ENCODE measurements at places on chromosomes 1 and 21. TPM values are rescaled to one million over a fixed set of nuclear protein-coding genes. Genes with fewer than 3 reads are reported as not detected.

DNA sequence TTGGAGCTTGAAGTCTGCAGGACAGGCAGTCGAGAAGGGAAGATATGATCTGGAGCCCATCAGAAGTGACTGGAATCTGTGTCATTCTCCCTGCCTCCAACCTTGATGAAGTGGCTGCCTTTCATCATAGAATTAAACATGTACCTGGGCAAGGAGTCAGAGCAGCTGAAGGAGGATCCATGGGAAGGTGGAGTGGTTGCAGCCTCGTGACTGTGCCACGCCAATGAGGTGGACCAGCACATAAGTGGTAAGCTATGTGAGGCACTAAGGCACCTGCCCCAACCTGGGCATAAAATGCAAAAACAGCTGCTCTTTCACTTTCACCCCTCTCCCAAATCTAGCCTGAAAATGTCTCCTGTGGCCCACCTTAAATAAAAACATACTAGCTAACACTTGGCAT lies 7.3 kb downstream of the SLC22A15 start:
- H3K27ac ChIP-seq = no peak overlapping the region
- no peaks in the 10 kb centered on the region for H3K4me1 ChIP-seq
- H3K27me3 ChIP-seq = peaks cover 2% of the 10 kb centered on the region
- H3K36me3 ChIP-seq = no peaks in the 10 kb centered on the region

GRCh38 chr1:30894508-30894973 lies 14.0 kb downstream of the SDC3 start:
- H3K27ac ChIP-seq = no peak overlapping the region
- no peaks in the 10 kb centered on the region for H3K4me1 ChIP-seq
- H3K4me3 ChIP-seq = no peak overlapping the region
- DNase-seq = no peak
- no peaks in the 10 kb centered on the region for H3K27me3 ChIP-seq

DNA sequence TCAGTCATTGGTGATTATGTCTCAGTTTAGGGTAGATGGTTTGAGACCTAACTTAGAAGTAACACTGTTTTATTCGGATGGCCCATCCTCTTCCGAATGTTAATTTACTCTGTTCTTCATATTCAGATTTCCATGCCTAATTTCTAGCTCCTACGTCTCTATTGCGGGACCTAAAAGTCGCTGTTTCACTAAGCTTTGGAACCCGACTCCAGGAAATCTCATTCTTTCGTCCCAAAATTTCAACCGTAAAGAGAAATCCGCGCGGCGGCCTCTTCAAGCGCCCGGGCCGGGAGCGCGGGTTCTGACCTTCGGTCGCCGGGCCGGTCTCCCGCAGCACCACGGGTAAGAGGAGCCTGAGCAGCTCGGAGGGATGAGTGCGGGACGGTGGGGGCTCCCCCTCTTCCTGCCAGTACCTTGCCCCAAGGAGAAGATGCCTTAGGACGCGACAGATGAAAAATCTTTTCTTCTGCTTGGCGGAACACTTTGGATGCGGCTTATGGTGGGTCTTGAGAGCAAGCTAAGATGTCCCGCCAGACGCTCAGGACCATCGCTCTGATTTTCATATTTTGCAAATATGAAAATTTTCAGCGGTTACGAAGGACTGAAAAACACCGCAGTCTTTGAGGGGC lies 128.7 kb downstream of the PPIAL4G start:
- DNase-seq = no peak
- no peaks in the 10 kb centered on the region for H3K36me3 ChIP-seq
- no peak overlapping the region for H3K27ac ChIP-seq
- H3K4me3 ChIP-seq = no peak overlapping the region

- no peak for DNase-seq
- peaks cover 5% of the 10 kb centered on the region for H3K27me3 ChIP-seq
- H3K4me3 ChIP-seq = no peak overlapping the region
- H3K36me3 ChIP-seq = no peaks in the 10 kb centered on the region
Observed at GRCh38 chr1:172704420-172705210, 45.7 kb downstream of the FASLG start.

DNA sequence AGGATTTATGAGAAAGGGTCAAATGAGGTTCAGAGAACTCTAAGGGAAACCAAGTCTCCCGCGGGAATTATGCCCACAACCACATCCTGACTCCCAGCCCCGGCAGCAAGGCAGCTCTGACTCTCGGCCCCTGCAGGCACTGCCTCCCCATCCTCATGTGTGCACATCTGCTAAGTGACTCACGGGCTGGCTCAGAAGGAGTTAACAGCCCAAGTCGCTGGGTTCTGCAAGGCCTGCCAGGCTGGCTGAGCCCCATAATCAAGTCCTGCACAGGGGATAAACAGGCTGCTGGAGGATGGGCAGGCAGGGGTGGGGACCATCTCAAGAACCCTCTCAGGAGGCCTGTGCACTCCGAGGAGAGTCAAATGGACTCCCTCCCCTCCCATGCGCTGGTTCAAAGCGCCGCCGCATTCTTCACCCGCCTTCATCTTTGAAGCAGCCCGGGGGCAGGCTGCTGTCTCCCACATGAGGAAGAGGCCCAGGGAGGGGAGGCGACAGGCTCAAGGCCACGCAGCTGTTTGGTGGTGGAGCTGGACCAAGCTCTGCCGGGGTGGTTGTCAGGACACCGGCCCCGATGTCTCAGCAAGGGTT lies 344.3 kb downstream of the MATN1 start:
- H3K27me3 ChIP-seq = no peaks in the 10 kb centered on the region
- 0 out of 2 replicates have a peak, but pooled peaks cover 2% of the 10 kb centered on the region for H3K4me1 ChIP-seq

- H3K4me1 ChIP-seq = no peaks in the 10 kb centered on the region
- H3K27me3 ChIP-seq = no peaks in the 10 kb centered on the region
- H3K27ac ChIP-seq = peak overlapping the region; percentile 61
- no peaks in the 10 kb centered on the region for H3K36me3 ChIP-seq
Observed at GRCh38 chr1:110916669-110917306, 43.8 kb downstream of the CD53 start.

GRCh38 chr1:204711103-204711946 lies 25.8 kb upstream of the LRRN2 start:
- peaks cover 3% of the 10 kb centered on the region for H3K27me3 ChIP-seq
- no peaks in the 10 kb centered on the region for H3K36me3 ChIP-seq
- no peak overlapping the region for H3K27ac ChIP-seq

GRCh38 chr1:152957561-152957960 lies 10.6 kb downstream of the SPRR5 start:
- H3K36me3 ChIP-seq = no peaks in the 10 kb centered on the region
- H3K4me1 ChIP-seq = no peaks in the 10 kb centered on the region
- no peak for DNase-seq
- no peak overlapping the region for H3K4me3 ChIP-seq
- H3K27me3 ChIP-seq = no peaks in the 10 kb centered on the region

GRCh38 chr1:230509281-230509977 lies 83.3 kb upstream of the PGBD5 start:
- H3K27ac ChIP-seq = no peak overlapping the region
- no peak overlapping the region for H3K4me3 ChIP-seq
- no peaks in the 10 kb centered on the region for H3K4me1 ChIP-seq
- 0 out of 2 replicates have a peak, but pooled peaks cover 2% of the 10 kb centered on the region for H3K27me3 ChIP-seq

DNA sequence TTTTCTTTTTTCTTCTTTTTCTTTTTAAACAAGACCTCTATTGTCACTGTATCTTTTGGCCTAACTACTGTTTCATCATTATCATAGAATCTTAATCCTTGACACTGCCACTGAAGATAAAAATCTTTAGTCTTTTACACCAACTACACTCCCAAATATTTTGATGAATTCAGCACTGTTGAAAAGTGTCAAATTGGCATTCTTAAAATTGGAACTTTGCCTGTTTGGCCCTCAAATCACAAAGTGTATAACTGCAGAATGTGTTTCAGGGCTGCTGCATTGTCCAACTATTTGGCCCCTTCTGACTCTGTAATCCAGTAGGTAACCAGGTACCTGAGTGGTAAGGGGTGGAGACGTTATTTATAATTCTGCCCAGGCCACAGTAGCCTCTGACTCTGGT lies 34.3 kb downstream of the ACTN2 start:
- DNase-seq = no peak
- no peaks in the 10 kb centered on the region for H3K27me3 ChIP-seq
- no peaks in the 10 kb centered on the region for H3K36me3 ChIP-seq
- H3K27ac ChIP-seq = no peak overlapping the region
- no peaks in the 10 kb centered on the region for H3K4me1 ChIP-seq

DNA sequence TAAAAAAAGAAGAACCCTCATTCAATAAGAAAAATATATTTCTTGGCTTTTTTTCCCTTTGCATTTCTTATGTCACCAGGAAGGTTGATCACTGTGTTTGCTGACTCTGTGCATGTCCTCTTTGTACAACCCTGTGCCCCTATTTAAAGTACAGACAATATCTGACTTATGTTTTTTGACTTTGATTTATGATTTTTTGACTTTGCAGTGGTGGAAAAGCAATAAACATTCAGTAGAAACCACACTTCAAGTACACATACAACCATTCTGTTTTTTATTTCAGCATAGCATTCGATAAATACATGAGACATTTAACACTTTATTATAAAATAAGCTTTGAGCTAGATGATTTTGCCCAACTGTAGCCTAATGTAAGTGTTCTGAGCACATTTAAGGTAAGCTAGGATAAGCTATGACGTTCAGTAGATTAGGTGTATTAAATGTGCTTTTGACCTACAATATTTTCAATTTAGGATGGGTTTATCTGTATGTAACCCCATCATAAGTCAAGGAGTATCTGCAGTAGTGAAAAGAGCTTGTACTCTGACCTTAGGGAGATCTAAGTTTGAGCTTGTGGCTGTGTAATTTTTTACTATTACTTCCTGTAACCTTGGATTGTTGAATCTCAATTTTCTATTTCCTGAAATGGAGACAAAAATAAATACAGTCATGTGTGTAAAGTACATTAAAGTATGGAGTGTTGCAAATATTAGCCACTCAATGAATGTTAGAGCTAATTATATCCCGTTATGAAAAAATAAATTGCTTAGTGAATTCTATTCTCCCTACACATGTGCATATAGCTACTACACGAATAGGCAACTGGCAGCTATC lies 1.2 kb downstream of the RNASEL start:
- no peaks in the 10 kb centered on the region for H3K27me3 ChIP-seq
- peaks cover 2% of the 10 kb centered on the region for H3K4me1 ChIP-seq
- H3K4me3 ChIP-seq = peak overlapping the region; percentile 93
- H3K27ac ChIP-seq = no peak overlapping the region
- H3K36me3 ChIP-seq = no peaks in the 10 kb centered on the region
- no peak for DNase-seq

- H3K36me3 ChIP-seq = peaks cover 2% of the 10 kb centered on the region
- no peaks in the 10 kb centered on the region for H3K4me1 ChIP-seq
- H3K27me3 ChIP-seq = no peaks in the 10 kb centered on the region
Observed at GRCh38 chr1:161784968-161785367, 18.8 kb downstream of the ATF6 start.

GRCh38 chr1:26853156-26853555 lies 9.8 kb upstream of the SFN start:
- H3K27ac ChIP-seq = no peak overlapping the region
- H3K27me3 ChIP-seq = no peaks in the 10 kb centered on the region
- DNase-seq = peak; percentile 79
- peaks cover 3% of the 10 kb centered on the region for H3K4me1 ChIP-seq
- peaks cover 4% of the 10 kb centered on the region for H3K36me3 ChIP-seq

DNA sequence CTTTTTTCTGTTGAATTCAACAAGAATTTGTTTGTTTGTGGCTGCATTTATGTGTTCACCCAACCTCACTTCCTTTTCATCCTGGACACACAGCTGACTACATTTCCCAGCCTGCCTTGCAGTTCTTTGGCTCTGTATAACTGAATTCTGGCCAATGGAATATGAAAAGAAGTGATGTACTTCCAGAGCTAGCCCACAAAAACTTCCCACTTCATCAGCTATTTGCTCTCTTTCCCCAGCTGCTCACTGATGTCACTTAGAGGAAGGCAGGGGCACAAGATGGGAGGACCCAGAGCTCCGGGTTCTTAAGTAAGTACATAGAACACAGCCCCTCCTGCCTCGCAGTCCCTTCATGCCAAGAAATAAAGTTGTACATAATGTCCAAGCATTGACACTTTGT lies 235.0 kb upstream of the FGGY start:
- no peaks in the 10 kb centered on the region for H3K36me3 ChIP-seq
- no peak overlapping the region for H3K4me3 ChIP-seq
- DNase-seq = no peak
- no peaks in the 10 kb centered on the region for H3K27me3 ChIP-seq

COL6A1 gene
- total RNA-seq = 34.2 TPM

HORMAD1 gene
- not detected for total RNA-seq

AGMAT gene
- total RNA-seq = 3.1 TPM

WNT9A gene
- 26.5 TPM for total RNA-seq

All from Panc1 (cell line).